Aorta (tissue), 5 donors: ENCODE measurements at places on chromosomes 1 and 21.

- DNase-seq: no peak
Observed at GRCh38 chr1:156247460-156248322, at the start of gene PAQR6. Gene PAQR6, minus strand, starts transcription at chr1:156248056. Its CDS starts 1,325 bp downstream, at chr1:156246731.

- DNase-seq: no peak
Observed at GRCh38 chr1:65355031-65355712, 45.8 kb downstream of the DNAJC6 start.

DNA sequence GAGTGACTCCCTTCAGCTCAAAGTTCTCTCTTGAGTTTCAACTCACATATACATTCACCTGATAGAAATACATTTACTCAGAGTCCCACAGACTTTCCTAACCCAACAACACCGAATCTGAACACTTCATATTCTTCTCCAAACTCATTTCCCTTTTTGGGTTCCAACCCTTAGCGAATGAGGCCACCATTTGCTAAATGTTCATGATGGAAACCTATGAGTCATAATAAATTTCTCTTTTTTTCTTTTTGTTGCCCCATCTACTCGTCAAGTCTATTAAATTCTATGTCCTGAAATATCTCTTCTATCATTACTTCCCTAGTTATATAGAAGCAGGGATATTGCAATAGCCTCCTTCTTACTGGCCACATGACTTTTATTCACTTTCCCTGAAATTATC lies 100.1 kb downstream of the HLX start:
- DNase-seq: no peak

GRCh38 chr1:64046891-64047290 lies 156.5 kb upstream of the UBE2U start:
- DNase-seq: no peak
